Activated T-helper 1 cell treated with anti-CD3 and anti-CD28 coated beads, Interleukin-2, amount 50 U/mL, for 16 hours (primary cell): ENCODE measurements at places on chromosomes 2 and 18.

GRCh38 chr2:66574701-66575624 lies 140.0 kb downstream of the MEIS1 start:
- no peak for DNase-seq

GRCh38 chr18:44724105-44724778 lies 43.6 kb downstream of the SETBP1 start:
- no peak for DNase-seq

GRCh38 chr18:45316127-45316526 lies 299.1 kb upstream of the SLC14A2 start:
- DNase-seq = no peak

DNA sequence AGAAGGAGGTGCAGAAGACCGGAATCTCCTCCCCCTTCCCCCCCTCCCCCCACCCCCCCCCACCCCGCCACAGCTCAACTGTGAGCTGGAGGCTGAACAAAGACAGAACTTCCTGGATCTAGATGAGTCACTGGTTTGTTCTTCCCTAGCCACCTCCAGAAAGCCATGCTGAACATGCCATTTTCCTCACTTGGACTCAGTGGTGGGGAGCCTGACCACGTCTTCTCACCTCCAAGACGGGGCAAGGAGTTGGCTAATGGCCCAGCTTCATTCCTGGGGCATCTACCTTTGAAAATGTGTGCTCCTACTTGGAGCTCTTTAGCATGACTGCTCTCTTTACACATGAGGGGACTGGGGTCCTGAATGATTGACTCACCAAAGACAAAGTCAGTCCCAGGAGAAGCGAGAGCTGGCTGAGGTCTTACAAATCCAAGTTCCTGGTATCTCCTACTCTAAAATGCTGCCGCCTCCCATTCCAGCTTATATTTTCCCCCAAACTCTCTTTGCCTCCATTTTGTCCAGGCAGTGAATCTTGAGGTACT lies 22.6 kb upstream of the FZD5 start:
- no peak for DNase-seq

DNA sequence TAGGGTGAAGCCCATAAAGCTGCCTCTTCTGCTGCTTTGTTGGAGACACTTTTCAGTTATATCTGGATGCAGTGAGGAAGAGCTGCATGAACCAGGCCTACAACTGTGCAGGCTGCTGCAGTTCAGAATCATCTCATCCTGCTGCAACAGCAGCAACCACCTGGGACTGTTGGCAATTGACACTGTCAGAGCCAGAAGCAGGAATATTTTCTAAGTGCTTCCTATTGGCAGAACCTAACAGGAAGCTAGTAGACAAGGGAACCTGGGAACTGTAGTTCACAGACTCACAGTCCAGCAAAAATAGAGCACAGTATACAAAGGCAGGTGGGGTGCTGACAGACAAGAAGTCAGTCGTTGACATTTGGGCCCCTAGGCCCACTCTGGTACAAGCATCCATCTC lies 452.9 kb upstream of the SPRED2 start:
- no peak for DNase-seq

GRCh38 chr2:229340086-229340760 lies 69.1 kb upstream of the PID1 start:
- no peak for DNase-seq

GRCh38 chr2:82735336-82735735 lies 1723.7 kb downstream of the SUCLG1 start:
- no peak for DNase-seq

- DNase-seq = no peak
Observed at GRCh38 chr2:96533292-96534073, 3.1 kb upstream of the ARID5A start.

DNA sequence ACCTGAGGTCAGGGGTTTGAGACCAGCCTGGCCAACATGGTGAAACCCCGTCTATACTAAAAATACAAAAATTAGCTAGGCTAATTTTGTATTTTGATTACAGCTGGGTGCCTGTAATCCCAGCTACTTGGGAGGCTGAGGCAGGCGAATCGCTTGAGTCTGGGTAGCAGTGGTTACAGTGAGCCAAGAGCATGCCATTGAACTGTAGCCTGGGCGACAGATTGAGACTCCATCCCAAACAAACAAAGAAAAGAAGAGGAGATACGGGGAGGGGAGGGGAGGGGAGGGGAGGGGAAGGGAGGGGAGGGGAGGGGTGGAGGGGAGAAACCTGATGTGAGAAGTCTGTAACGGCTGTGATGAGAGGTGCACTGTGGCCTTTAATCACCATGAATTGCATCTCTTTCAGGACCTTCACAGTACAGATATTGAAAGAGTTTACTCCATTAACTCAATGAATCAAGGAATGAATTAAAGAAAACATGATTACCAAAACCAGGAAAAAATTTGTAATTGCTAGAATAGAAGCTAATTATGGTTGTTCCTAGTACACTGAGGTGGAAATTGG lies 135.3 kb downstream of the CALCRL start:
- DNase-seq = no peak
